T47D (cell line): ENCODE measurements at places on chromosomes 12 and 14.

DNA sequence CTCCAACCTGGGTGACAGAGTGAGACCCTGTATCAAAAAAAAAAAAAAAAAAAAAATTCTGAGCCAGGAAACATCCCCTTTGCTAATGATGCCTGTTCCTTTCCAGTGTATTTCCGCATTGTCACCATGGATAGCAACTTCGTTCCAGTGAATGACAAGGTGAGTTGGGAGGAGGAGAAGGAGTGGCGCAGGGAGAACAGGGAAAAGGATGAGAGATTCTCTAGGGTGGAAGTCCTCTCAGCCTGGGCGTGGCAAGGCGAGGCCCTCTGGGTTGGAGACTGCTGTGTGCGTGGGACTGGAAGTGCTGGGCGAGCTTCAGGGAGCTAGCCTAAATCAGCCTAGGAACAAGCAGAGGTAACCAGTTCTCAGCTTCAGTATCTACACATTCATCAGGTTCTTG, 7.2 kb downstream of the A2ML1 start:
- no peak for DNase-seq

DNA sequence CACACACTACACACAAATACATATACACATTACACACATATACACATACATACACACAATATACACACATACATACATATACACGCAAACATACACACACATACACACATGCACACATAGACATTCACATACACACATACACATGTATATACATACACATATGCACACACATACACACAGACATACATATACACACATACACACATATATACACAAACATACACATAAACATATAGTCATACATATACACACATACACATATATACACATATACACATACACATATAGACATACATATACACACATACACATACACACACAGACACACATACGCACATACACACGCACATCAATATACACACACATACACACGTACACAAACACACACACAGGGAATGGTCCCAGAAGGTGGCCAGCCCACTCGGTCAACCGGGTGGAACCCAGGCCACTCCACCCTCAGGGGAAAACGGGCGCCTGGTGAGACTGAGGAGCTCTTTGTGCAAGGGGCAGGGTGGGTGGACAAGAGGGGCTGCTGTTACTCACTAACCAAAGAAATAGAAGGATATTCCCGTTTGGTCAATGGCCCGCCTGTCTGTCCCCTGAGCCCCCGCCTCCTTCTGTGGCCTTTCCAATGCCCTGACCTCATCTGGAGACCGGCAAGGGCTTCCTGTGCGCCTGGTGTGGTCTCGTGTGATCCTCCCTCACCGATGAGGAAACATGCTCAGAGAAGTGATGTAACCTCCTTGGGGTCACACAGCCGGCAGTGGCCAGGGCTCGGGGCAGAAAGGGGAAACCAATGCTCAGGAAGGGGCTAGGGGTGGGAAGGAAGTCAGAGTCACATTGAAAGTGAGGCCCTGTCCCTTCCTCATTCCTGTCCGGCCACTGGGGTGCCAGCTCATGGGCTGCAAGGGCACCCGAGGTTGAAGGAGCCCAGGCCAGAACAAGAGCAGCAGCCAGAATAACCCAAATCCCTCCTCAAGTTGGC, 5.3 kb downstream of the TRPV4 start:
- DNase-seq, result no peak

DNA sequence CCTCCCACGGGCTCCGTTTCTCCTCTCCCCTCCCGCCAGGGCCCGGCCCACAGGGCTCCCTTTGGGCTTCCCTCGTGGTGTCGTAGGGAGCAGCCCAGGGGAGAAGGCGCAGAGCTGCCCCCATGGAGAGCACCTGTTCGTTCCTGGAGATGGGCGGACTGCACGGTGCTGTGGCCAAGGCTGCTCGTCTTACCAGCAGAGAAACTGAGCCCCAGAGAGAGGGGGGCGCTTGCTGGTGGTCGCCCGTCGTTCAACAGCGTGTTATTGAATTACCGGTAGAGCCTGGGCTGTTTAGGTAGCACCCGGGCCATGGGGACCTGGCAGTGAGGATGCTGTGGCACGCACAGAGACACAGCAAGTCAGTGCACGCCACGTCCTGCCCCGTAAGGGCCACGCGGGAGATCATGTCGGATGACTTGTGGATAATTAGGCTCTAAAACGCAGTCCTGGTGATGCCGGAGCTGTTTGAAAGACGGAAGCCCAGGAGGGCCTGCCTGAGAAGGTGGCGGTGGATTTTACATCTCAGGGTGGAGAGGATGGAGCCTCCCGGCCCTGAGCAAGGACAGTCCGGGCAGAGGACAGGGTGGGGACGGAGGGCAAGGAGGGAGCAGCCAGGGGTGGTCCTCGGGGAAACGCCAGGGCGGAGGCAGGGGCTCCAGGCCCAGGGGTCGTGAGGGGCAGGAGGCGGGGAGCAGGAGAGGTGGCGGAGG, 134.4 kb downstream of the ADGRD1 start:
- DNase-seq, result no peak

DNA sequence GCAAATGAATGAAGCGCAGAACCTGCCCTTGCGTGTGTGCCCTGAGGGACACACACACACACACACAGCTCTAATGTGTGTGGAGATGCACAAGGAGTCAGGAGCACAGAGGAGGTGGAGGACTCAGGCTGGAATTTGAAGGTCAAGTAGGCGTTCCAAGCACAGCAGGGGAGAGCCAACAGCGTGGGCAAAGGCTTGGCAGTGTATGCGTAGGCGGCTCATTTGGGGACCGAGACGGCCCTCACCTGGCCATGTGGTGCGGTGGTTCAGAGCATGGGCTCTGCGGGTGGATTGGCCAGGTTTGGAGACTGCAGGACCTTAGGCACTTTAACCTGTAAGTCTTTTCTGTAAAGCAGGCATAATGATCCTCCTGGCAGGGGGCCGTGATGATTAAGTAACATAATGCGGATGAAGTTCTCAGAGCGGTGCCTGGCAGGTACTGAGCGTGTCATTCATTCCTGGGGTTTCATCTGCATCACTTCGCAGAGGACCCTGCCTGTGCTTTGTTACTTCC, 69.5 kb upstream of the SLC24A4 start:
- peak; percentile 52 for DNase-seq

GRCh38 chr12:71935594-71935993, 3.1 kb upstream of the TPH2 start:
- no peak for DNase-seq

GRCh38 chr12:19398376-19399363, 40.6 kb upstream of the AEBP2 start:
- DNase-seq, result no peak

DNA sequence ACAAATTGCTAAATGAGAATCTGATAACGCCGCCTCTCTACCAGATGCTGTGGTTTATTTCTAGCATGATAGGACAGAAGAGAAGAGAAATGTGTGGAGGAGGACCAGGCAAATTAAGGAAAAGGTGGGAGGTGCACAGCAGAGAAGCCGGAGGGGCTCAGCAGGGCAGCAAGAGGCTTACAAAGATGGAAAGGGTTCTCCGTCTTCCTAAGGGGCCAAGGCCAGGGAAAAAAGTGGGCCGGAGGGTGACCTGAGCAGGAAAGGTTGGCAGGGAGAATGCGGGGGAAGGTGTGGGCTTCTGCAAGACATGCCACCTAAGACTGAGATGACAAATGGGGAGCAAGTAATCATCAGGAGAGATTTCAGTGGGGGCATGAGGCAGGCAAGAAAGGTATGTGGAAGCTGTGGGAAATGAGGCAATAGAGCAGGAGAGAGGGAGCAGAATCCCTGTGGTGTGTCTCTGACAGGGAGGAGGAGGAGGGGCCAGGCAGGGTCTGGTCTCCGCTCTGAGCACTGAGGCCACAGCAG, 18.7 kb downstream of the MANSC1 start:
- no peak for DNase-seq

DNA sequence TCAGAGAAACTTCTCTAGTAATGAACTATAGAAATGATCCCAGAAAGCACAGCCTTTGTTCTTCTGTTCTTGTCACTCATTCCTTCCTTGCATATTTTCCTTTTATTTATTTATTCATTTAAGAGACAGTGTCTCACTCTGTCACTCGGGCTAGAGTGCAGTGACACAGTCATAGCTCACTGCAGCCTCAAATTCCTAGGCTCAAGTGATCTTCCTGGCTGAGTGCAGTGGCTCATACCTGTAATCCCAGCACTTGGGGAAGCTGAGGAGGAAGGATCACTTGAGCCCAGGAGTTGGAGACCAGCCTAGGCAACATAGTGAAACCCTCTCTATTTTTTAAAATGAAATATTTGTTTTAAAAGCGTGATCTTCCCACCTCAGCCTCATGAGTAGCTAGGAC, 11.5 kb downstream of the TECPR2 start:
- DNase-seq, result no peak

DNA sequence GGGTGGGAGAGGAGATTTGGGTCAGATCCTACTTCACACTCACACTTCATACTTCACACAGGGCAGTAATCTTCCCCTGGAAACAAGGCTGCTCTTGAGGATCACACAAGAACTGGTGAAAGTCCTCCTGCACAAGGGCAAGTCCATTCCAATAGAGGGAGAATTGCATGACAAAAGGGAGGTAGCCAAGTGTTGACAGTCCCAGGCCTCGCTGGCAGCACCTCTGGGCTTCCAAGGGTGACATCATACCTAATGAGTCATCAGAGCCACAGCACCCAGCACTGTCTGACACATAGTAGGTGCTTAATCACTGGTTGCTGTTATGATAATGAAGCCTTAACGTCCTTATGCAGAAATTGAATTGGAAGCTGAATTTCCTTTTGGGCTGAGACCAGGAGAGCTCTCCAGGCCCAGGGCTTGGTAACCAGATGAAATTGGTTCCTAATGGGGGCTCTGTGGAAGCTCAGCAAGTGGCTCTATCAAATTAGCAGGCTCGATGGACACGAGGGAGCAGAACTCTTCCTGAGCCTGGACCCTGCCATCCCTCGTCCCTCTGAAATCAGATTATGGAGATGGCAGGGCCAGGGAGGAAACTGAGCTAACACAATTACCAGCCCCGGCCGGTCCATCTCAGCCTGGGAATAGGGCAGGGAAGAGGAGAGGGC, 58.8 kb upstream of the ACTN1 start:
- no peak for DNase-seq

DNA sequence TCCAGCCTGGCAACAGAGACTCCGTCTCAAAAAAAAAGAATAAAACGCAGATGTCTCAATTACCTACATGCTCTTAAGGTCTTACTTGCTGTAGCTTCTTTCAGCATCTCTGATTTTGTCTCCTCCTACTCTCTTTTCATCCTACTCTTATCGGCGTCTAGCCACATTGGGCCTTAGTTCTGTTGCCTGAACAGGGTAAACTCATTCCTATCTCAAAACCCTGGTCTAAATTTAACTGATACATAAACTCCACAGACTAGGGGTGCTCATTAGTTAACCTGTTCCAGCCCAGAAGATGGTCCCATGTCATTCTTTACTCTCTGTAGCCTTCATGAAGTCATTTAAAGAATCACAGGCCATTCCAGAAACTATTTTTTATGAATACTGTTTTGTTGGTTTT, 33.6 kb downstream of the EXD2 start:
- no peak for DNase-seq

GRCh38 chr12:53696285-53696654, 20.4 kb upstream of the ATP5MC2 start:
- peak; percentile 99 for DNase-seq

DNA sequence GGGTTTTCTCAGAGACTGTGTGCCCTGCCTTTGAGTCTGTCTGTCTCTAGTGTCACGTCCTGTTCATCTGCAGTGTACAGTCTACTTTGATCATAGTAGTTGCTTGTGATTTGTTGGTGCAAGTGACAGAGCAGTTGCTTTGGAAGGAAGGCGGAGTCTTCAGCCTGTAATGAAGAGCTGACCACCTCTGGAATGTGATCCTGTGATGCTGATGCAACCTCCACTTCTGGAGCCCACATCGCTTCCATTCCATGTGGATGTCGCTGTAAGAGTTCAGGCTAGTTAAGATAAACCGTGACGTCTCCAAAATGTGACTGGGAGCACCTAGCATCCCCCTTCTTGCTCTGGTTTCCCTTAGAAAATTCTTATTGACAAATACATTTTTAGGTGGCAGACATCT, 51.8 kb downstream of the PELI2 start:
- no peak for DNase-seq

DNA sequence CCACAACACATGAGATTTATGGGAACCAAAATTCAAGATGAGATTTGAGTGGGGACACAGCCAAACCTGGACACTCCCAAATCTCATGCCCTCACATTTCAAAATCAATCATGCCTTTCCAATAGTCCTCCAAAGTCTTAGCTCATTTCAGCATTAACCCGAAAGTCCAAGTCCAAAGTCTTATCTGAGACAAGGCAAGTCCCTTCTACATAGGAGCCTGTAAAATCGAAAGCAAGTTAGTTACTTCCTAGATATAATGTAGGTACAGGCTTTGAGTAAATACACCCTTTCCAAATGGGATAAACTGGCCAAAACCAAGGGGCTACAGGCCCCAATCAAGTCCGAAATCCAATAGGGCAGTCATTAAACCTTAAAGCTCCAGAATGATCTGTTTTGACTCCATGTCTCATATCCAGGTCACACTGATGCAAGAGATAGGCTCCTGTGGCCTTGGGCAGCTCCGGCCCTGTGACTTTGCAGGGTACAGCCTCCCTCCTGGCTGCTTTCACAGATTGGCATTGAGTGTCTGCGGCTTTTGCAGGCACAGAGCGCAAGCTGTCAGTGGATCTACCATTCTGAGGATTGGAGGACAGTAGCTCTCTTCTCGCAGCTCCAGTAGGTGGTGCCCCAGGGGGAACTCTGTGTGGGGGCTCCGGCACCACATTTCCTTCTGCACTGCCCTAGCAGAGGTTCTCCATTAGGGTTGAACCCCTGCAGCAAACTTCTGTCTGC, 60.1 kb downstream of the LRIG3 start:
- DNase-seq, result no peak

GRCh38 chr12:4012977-4013968, 140.1 kb upstream of the PARP11 start:
- no peak for DNase-seq

GRCh38 chr14:64806202-64806861, 73.4 kb downstream of the SPTB start:
- DNase-seq, result peak; percentile 12

DNA sequence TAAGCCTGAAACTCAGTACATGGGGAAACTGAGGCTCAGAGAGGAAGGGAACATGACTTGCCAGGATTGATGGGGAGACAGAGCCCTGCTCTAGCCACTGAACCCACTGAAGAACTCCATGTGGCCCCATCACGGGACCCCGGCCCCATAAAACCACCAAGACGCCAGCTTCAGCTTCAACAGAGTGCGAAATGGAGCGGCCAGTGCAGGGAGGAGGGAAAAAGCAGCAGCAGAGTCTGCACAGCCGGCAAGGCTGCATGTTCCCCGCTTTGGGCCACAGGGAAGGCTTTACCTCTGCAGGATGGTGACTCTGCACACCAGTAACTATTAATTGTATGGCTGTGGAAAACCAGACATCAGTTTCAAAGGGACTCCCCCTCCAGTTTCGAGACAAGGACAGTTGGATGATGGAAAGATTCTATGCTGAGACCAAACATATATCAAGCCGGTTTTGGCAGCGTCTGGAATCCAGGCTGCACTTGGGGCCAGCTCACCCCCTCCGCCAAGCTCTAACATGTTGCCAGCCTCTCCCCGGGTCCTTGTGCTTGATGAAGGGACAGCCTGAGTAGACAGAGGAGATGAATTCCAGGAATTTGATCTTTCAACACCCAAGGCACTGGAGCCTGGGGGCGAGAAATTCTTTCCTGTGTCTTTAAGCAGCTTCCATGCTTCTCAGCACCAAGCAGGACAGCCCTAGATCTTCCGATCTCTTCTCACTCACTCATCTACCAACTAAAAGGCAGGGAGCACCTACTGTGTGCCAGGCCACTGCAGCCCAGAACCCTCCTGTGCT, 55.7 kb upstream of the BCL11B start:
- DNase-seq, result peak; percentile 44

- no peak for DNase-seq
Measured at GRCh38 chr12:108915632-108916133, 35.8 kb downstream of the DAO start.
